ENCODE measurements at places on chromosomes 6 and 20. TPM values are rescaled to one million over a fixed set of nuclear protein-coding genes. Genes with fewer than 3 reads are reported as not detected.
A peak's percentile ranks its signal among the peaks of the same experiment; 100 is the strongest.

Gene TCFL5
- 6.8 TPM for polyA plus RNA-seq

DNA sequence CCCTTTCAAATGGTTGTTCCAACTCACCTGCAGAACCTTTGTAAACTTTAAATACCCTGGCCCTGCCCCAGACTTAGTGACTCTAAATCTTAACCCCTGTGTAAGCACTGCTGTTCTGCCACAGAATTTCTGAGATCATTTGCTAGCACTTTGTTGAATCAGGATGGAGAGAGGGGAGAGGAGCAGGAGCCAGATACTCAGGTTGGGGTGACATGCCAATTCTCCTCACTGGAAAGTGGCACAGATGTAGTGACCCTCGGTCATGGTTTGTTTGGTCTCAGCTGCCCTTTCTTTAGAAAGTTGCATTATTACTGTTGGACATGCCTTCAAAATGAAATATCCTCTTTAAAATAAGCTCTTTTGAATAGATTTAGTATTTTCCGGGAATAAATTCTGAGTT is 168.0 kb downstream of the ZFAND3 start:
- no peak overlapping the region for H3K4me3 ChIP-seq
- H3K27me3 ChIP-seq: no peaks in the 10 kb centered on the region
- H3K36me3 ChIP-seq: no peaks in the 10 kb centered on the region
- H3K4me1 ChIP-seq: no peaks in the 10 kb centered on the region
- no peak for DNase-seq
- H3K27ac ChIP-seq: no peak overlapping the region

DNA sequence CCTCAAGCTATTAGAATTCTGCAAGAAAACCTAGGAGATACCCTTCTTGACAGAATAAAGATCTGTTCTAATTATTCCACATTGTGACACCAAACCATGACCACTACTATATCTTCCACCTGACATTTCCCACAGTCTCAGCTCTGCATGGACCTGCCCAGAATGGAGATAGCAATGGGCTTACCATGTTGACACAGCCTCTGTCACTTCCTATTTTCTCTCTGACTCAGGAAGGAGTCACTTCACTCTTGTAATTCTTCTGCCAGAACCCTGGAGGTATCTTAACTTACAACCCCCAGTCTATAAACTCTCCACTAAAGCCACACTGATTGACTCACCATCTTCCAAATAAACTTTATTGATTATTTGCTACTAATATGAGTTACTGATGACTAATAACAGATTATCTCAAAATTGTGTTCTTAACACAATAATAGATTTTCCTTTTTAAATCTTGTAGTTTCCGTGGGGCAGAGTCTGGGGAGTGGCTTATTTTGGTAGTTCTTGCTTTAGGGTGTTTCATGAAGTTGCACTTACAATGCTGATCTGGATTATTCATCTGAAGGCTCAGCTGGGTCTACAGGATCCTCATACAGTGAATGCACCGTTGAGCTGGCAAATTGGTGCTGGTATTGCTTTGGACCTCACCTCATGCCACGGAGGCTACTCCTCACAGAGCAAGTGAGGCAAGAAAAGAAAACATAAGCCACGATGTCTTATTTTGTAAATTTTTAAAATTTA is 869.9 kb downstream of the KIF16B start:
- H3K27ac ChIP-seq: no peak overlapping the region
- no peaks in the 10 kb centered on the region for H3K36me3 ChIP-seq
- no peaks in the 10 kb centered on the region for H3K4me1 ChIP-seq

- no peak overlapping the region for H3K27ac ChIP-seq
- H3K36me3 ChIP-seq: no peaks in the 10 kb centered on the region
- H3K4me3 ChIP-seq: no peak overlapping the region
- peak; percentile 36 for DNase-seq
These were observed 66.3 kb upstream of the DST start for GRCh38 chr6:56708810-56709597.

Gene SAMD5
- polyA plus RNA-seq: 32.8 TPM

Gene LAMP5
- polyA plus RNA-seq: 4.6 TPM

Gene BPIFA1
- not detected for polyA plus RNA-seq

DNA sequence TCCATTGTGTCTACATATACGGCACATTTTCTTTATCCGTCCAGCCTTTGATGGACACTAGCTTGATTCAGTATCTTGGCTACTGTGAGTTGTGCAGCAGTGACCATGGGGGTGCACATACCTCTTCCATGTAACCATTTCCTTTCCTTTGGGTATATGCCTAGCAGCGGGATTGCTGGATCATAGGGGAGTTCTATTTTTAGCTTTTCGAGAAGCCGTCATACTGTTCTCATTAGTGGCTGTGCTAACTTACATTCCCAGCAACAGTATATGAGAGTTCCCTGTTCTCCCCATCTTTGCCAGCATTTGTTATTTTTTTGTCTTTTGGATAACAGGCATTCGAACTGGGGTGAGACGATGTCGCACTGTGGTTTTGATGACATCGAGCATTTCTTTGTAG is 395.0 kb downstream of the SMOC2 start:
- H3K27ac ChIP-seq: no peak overlapping the region
- DNase-seq: no peak
- H3K4me3 ChIP-seq: no peak overlapping the region

DNA sequence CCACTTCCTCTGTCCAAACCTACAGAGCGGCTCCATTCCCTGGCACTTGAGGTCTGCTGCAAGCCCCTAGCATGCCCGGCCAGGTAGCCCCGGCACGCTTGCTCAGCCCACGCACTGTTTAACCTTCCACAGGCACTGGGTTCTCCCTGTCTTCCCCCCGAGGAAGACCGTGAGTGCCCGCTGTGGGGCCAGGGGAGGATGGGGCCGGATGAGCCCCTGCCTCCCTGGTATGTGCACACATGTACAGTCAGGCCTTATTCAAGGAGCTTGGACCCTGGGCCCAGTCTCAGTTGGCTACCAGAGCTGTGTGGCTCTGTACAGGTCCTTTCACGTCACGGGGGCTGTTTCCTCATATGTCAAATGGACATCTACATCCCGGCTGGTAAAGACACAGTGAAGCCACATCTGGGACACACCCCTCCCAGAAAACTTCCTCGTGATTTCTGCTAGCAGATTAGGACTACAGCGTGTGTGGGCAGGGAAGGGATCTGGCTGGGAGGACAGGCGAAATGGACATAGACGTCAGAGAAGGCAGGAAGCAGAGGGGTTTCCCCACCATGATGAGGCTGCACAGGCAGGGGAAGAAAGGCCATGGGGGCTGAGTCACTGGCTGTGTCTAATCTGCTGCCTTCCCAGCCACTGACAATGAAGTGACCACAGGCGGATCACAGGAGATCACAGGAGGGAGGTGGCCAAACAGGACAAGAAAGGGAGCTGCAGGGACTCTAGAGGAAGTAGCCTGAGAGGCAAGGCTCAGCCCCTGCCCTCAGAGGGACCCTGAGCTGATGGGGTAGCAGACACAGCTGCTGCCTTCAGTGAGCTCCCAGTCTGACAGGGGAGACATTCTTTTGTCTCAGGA is 62.9 kb downstream of the MRPL14 start:
- no peaks in the 10 kb centered on the region for H3K4me1 ChIP-seq
- no peak overlapping the region for H3K27ac ChIP-seq
- no peaks in the 10 kb centered on the region for H3K36me3 ChIP-seq
- DNase-seq: no peak

GRCh38 chr6:123515715-123516114 is 121.0 kb downstream of the TRDN start:
- H3K36me3 ChIP-seq: no peaks in the 10 kb centered on the region
- H3K27me3 ChIP-seq: no peaks in the 10 kb centered on the region
- no peaks in the 10 kb centered on the region for H3K4me1 ChIP-seq
- no peak for DNase-seq
- no peak overlapping the region for H3K27ac ChIP-seq
- no peak overlapping the region for H3K4me3 ChIP-seq

DNA sequence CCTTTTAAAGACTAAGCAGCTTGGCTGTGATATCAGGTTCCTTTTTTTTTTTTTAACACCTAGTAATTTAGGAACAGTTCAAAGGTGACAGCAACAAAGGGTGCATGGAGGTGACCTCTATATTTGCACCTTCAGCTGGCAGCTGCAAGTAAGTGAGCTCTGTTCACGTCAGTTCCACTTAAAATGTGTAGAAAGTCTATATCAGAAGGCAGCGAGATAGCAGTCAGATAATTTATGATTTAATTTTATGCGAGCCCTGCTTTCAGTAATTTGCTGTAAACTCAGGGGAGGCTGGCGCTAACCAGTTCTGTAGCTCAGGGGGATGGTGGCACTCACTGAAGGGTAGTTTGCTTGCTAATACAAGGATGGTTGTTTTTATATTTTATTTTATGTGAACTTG is 602.8 kb upstream of the MMS22L start:
- DNase-seq: no peak
- no peaks in the 10 kb centered on the region for H3K4me1 ChIP-seq
- H3K4me3 ChIP-seq: no peak overlapping the region
- H3K36me3 ChIP-seq: no peaks in the 10 kb centered on the region
- H3K27ac ChIP-seq: no peak overlapping the region
- H3K27me3 ChIP-seq: no peaks in the 10 kb centered on the region

Gene SLC4A11
- 0.36 TPM for polyA plus RNA-seq

GRCh38 chr6:21371061-21371460 is 222.5 kb upstream of the SOX4 start:
- H3K36me3 ChIP-seq: no peaks in the 10 kb centered on the region
- no peak for DNase-seq
- H3K4me1 ChIP-seq: no peaks in the 10 kb centered on the region
- H3K27me3 ChIP-seq: no peaks in the 10 kb centered on the region
- H3K27ac ChIP-seq: no peak overlapping the region

- no peaks in the 10 kb centered on the region for H3K36me3 ChIP-seq
- peak overlapping the region; percentile 83 for H3K27ac ChIP-seq
- no peak for DNase-seq
- H3K4me3 ChIP-seq: no peak overlapping the region
- peaks cover 17% of the 10 kb centered on the region for H3K4me1 ChIP-seq
These were observed 77.8 kb downstream of the BACH2 start for GRCh38 chr6:90218959-90219208.

DNA sequence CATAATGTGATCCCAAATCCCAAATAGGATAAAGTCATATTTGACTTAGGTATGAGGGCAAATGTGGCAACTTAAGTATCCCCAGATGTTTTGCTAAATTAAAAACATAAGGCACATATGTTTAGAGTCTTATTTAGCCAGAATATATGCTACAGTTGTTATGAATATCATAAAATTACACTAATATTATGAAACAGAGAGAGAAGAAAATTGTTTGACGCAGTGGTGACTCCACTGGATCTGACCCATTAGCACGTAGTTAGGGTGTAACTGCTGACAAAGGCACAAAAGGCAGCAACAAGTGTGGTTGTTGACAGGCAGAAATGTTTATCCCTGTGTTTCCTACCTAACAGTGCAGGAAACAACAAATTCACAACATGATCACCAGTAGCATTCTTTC is 152.4 kb upstream of the THBS2 start:
- H3K36me3 ChIP-seq: no peaks in the 10 kb centered on the region
- no peaks in the 10 kb centered on the region for H3K27me3 ChIP-seq
- no peak for DNase-seq
- no peaks in the 10 kb centered on the region for H3K4me1 ChIP-seq

Gene HCRTR2
- polyA plus RNA-seq: 0.10 TPM

- no peak for DNase-seq
- no peak overlapping the region for H3K27ac ChIP-seq
- no peak overlapping the region for H3K4me3 ChIP-seq
- H3K36me3 ChIP-seq: no peaks in the 10 kb centered on the region
These were observed 133.9 kb downstream of the KCNQ5 start for GRCh38 chr6:72755752-72756151.

DNA sequence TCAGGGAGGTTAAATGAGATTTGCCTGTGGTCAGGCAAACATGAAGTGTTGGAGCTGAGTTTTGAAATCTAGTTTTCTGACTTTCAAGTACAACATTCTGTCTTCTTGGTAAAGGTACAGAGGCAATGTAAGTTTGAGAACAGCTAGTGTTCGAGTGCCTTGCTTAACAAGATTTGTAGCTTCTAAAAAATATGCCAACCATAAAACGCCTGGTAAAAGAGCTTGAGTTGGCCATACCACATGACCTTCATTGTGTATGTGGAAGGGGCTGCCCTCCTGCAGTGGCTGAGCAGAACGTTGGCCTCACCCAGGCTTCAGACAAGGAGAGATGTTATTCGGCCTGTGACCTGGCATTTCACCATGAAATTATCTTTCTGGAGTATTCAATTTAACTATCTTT is 86.5 kb downstream of the MAP7 start:
- no peaks in the 10 kb centered on the region for H3K27me3 ChIP-seq
- H3K27ac ChIP-seq: no peak overlapping the region
- DNase-seq: no peak
- no peak overlapping the region for H3K4me3 ChIP-seq
- no peaks in the 10 kb centered on the region for H3K4me1 ChIP-seq

GRCh38 chr6:37624606-37625574 is 72.8 kb downstream of the MDGA1 start:
- no peak overlapping the region for H3K27ac ChIP-seq
- DNase-seq: peak; percentile 31
- H3K36me3 ChIP-seq: no peaks in the 10 kb centered on the region
- H3K27me3 ChIP-seq: peaks cover 68% of the 10 kb centered on the region
- no peak overlapping the region for H3K4me3 ChIP-seq

DNA sequence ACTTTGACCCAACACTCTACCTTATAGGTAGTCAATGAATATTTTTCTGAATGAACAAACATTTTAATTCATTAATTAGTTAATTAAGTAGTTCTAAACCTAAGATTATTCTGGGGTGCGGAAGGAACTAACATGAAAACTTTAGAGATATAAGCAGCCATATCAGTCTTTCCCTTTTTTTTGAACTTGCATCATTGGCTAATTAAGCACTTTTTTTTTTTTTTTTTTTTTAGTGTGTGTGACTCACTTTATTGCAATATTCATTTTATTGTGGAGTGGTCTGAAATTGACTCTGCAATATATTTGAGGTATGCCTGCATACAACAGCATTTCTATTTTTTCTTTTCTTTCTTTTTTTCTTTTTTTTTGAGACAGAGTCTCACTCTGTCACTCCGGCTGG is 21.8 kb upstream of the AMD1 start:
- peaks cover 4% of the 10 kb centered on the region for H3K4me1 ChIP-seq
- no peak overlapping the region for H3K27ac ChIP-seq
- no peaks in the 10 kb centered on the region for H3K27me3 ChIP-seq
- DNase-seq: no peak
- no peaks in the 10 kb centered on the region for H3K36me3 ChIP-seq

GRCh38 chr20:56469077-56469449 is 636 bp downstream of the RTF2 start:
- H3K4me1 ChIP-seq: peaks cover 6% of the 10 kb centered on the region
- DNase-seq: no peak
- peaks cover 20% of the 10 kb centered on the region for H3K36me3 ChIP-seq

All from large intestine (tissue), 12 donors.